ENCODE measurements at places on chromosomes 2 and 18. TPM values are rescaled to one million over a fixed set of nuclear protein-coding genes. Genes with fewer than 3 reads are reported as not detected.

- no peak for DNase-seq
Measured at GRCh38 chr2:114754907-114755563, 312.6 kb downstream of the DPP10 start.

DNA sequence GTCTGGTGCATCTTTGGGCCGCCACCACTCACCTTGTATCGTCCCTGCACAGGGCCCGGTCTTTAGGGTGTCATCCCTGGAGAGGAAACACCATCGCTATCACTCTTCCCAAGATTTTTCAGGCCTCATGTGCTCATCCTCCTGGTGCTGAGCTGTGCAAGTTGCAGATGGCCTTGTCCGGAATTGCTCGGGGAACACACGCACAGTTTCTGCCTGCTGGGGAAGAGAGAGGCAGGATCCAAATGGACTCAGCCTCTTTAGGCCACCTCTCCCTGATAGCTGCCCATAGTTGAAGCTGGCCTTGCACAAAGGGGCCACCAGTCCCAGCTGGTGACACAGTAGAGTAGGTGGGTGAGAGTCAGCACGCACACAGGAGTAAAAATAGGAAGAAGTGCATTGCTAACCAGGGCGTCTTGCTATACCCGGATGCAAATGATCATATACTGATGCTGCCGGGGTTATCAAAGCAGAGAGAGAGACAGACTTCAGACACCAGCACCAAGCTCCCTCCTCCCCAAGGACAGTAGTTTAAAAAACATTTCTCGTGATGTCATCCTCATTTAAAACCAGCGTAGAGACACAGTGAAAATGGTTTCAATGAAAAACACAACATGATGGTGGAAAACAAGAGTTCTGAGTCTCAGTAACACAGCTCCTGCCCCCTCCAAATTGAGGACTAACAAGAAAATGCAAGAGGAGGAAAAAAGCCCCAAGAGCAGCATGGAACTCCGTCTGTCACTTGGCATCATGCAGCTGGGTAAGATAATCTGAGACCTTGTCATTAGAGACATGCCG is 147.5 kb upstream of the NCK2 start:
- no peak for DNase-seq

- no peak for DNase-seq
Measured at GRCh38 chr2:47004905-47005495, 89.4 kb upstream of the MCFD2 start.

DNA sequence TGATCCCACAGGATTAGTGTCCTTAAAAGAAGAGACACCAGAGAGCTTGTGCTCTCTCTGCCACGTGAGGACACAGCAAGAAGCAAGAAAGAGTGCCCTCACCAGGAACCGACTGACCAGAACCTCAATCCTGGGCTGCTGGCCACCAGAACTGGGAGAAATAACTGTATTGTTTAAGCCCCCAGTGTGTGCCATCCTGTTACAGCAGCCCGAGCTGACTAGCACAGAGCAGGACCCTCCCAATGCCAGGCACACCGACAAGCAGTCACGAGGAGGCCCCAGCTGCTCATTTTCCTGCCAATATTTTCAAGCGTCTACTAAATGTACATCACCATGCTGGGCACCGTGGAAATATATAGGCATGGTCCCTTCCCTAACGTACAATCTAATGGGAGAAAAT is 17.1 kb downstream of the FAM178B start:
- DNase-seq, result no peak

DNA sequence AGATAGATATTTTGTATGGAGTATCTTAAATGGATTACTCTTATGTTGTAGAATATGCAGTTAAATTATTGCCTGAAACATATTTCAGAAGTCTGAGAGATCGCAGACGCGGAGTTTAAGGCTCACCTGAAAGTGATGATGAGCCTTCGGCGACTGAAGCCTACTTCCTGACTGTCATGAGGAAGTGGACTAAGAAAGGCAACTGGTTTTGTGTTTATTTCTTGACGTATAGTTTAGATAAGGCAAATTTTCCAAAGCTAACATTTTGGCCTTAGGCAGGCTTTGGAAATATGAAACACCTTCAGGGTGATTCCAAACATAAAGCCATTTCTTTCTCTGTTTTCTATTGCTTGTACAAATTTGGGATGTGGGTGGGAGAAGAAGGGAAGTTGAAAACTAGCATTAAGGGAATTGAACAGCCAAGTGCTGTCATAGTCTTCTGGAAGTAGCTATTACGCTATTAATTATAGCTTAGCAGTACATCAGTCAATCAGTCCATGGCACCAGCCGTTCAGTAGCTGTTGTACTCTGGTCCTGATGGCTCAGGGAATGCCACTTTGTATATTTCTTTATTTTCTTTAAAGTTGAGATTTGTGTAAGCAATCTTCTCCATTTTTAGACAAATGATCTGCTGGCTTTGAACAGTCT is 1.5 kb downstream of the GRHL1 start:
- DNase-seq, result no peak

DNA sequence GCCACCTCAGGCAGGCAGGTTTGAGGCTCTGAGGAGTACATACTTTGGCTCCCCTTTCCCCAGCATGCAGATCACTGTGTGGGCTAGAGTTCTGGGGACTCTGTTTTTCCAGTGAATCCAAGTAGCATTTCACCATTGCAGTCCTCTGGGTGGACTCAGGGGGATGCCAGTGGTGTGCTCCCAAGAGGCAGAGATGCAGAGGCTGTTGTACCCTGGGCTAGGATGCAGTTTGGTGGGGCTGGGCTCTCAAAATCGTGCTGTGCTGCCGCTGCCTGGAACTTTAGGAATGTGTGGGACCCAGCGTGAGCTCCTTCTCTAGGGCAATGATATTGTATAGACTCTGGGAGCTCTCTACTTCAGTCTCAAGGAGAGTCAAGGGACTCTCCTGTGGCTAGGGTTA is 104.9 kb downstream of the MYO3B start:
- DNase-seq, result no peak

DNA sequence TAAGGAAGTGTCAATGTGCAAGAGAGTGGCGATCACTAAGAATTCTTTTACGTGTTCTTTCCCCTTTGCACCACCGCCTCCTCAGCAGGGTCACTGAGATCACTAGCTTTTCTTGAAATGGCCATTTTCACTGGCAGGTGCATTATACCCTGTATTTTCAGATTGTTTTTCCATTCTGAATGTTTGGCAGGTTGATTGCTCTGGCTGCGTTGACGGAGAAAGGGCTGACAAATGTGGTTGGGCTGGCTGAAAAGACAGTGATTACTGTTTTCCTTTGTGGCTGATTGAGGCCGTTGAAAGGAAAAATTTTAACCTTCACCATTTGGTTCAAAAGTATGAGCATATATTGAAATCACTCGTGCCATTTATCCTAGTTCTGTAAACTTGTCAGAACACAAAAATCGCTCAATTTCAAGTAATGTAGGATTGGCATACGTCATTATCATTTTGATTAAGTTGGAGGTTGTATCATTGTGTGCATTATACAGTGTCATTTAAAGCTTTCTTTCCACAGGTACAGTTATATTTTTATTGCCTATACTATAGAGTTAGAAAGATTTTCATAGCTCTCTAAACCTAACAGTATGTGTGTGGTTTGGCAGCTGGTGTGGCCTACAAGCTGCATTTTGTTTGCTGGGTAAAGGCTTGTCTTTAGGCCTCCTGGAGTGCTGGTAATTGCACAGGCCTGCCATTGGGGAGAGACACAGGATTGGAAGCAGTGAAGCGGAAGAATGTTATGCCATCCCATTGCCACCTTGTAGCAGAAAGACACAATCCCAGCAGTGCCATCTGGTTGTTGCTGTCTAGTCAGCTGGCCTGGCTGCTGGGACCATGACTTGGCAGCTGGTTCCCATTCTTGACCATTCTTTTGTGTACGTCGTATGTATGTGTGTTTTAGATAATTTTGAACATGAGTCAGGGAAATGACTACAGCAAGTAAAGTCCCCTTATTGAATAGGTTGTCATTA is 36.7 kb downstream of the DYNC1I2 start:
- DNase-seq, result no peak

DNA sequence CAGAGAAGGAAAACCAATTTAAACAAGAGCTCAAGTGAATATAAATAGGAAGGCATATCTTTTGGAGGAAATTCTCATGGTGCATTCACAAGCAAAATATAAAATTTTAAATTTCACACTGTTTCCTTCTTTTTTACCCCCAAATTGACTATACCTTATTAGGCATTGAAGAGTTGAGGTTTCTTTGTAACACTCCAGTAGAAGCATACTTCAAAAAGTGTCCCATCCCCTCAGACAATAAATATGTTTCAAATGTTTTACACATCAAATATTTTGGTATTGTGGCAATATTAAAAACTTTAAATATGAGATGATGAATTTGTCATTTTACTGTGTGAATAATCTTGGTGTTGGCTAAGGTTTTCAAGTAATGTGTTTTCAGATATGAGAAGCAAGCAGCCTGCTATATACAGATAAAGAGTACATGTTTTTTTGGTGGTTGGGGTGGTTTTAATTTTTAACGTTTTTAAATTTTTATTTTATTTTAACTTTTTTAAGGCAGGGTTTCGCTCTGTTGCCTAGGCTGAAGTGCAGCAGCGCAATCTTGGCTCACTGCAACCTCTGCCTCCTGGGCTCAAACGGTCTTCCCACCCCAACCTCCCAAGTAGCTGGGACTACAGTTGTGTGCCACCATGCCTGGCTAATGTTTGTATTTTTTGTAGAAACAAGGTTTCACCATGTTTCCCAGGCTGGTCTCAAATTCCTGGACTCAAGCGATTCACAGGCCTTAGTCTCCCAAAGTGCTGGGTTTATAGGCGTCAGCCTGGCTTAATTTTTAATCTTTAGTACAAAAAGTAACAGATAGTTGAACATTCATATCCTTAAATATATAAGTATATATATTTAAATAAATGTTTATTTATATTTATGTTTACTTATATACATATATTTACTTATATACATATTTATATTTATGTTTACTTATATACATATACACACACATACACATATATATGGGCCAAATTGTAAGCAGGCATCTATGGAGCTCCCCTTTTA is 36.5 kb upstream of the DLX1 start:
- DNase-seq, result no peak

GRCh38 chr2:157367704-157368103 is 42.1 kb upstream of the ERMN start:
- no peak for DNase-seq

DNA sequence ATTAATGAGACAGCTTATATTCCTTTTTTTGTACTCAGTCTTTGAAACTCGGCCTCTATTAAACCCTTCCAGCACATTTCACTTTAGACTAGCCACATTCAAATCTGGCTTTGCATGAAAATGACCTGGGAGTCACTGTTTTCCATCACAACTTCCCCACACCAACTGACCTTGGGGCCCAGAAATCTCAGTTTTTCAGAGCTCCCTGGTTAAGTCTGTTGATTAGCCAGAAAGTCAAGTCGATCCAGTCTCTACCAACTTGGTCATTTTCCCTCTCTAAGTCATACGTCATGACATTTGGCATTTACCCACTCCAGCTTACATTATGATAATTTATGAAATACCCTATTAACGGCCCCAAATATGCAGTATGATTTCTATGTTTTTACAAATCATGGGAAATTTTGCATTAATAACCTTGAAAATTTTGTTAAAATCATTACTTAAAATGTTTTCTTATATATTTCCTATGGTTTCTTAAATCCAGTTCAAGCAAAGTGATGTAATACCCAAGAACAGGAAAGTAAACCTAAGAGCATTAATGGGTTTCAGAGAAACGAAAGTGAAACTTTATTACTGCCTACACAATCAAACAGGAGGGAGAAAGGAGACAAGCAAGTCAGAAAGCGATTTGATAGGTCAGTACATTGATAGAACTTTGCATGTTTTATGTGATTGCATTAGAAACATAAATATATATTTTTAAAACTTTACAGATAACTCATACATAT is 77.1 kb downstream of the SPATS2L start:
- DNase-seq, result peak; percentile 47

DNA sequence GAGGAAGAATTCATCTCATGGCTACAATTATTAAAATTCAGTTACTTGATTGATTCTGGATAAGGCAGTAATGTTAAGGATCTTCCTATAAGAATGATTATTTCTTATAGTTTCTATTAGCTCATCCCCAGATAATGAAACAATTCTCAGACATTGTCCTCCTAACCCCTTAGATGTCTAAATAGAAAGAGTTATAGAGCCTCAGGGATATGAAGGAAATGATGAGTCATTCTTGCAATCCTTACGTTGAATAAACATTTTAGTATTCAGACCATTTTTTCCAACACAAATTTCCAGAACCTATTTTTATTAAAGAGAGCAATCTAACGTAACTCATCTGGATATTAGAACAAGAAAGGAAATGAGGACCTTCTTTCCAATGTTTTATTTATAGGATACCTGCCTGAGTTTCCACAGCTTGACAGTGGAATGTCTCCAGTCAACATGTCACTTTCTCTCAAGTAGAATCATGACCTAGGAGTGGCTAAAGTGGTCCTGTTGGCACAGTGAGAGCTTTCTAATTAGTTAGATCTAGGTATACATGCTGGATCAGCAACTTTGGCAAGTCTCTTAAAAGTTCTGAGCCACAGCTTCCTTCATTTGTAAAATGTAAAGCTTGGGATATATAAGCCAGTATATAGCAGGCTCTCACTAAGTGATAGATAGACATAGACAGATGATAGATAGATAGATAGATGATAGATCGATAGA is 88.0 kb upstream of the RAB27B start:
- peak; percentile 13 for DNase-seq

GRCh38 chr2:102155703-102156515 is 13.4 kb downstream of the IL1R1 start:
- DNase-seq, result no peak

GRCh38 chr2:199727306-199727705 is 123.7 kb downstream of the FTCDNL1 start:
- DNase-seq, result no peak

The UGT1A3 gene
- not detected for total RNA-seq

The RAB12 gene
- 81.9 TPM for total RNA-seq

The CDCA7 gene
- 16.7 TPM for total RNA-seq

The TMEFF2 gene
- total RNA-seq, result 0.04 TPM

The WNT10A gene
- not detected for total RNA-seq

The AKAIN1 gene
- not detected for total RNA-seq

Measured in pulmonary artery endothelial cell (primary cell).